ENCODE measurements at places on chromosomes 12 and 14.
A peak's percentile ranks its signal among the peaks of the same experiment; 100 is the strongest.

DNA sequence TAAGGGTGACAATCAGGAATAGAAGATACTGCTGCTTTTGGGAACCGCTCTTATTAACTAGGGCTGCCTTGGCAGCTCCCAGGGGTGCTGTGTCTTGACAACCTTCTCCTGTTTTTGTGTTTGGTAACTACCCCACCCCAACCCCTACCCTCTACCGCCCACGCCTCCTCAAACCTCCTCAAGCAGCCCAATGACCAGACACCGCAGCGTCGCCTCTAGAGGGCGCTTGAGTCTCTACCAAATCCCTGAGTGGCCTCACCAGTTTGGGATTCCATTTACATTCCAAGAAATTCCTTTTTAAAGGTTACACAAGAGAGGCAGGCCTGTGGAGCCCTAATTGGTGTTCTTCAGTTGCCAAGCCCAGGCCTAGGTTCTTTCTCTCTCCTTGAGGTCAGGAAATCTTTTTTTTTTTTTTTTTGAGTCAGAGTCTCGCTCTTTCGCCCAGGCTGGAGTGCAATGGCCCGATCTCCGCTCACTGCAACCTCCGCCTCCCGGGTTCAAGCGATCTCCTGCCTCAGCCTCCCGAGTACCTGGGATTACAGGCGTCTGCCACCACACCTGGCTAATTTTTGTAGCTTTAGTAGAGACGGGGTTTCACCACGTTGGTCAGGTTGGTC is 72.4 kb upstream of the USP44 start:
- peak; percentile 13 for DNase-seq

GRCh38 chr12:96501133-96501761 is 11.9 kb downstream of the CFAP54 start:
- DNase-seq = no peak

- peak; percentile 41 for DNase-seq
Observed at GRCh38 chr14:102235275-102235897, 69.6 kb downstream of the MOK start.

- no peak for DNase-seq
Observed at GRCh38 chr12:92156139-92156538, 10.5 kb upstream of the BTG1 start.

GRCh38 chr12:122423258-122424165 is 1.0 kb upstream of the CLIP1 start:
- no peak for DNase-seq

DNA sequence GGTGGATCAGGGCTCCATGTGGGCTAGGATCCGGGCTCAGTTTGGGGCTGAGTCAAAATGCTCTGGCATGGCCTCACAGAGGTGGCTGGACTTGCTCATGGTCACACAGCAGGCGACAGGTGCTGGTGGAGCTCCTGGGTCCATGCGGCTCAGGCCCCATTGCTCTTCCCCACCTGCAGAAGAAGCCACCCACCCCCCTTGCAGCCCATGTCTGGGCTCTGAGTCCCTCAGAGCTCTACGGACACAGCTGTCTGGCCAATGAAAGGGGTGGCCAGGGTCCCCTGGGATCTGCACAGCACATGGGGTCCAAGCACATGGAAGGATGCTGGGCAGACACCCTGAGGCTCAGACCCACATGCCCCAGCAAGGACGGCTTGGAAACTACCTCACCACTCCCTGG is 17.0 kb upstream of the C14orf180 start:
- DNase-seq = no peak

- DNase-seq = no peak
Observed at GRCh38 chr14:102568115-102568614, 24.3 kb upstream of the RCOR1 start.

DNA sequence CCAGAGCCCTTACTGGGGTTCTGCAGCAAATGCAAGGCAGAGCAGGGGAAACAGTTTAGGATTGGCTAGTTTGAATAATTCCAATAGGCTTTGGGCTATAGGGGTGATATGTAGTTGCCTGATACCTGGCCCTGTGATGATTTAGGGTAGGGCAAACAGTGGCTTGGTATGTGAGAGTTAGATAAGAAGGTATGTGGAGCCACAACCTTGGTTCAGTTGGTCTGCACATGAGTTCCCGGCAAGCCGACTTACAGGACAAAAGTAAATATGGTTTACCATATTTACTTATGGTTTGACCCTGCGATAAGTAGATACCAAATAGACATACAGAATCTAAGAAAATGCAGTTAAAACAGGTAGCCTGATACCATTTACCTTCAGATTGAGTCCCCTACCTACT is 8.3 kb upstream of the CAPRIN2 start:
- DNase-seq = no peak

DNA sequence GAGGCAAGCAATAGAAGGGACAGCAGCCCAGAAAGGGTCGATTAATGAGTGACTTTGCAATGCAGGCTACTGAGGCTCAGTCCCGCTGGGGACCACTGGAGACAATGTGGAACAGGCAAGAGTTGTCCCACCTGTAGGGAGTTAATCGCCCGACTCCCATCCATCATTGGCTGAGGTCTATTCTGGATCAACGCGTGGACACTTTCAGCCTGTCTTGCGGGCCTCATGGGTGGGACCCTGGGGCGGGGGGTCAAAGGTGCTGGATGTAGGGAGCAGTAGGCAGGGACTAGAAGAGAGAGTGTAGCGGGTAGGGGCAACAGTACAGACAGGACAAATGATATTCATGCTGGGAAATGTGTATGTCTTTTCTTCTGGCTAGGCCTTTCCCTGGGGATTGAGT is 6.1 kb downstream of the IFI27L2 start:
- no peak for DNase-seq

DNA sequence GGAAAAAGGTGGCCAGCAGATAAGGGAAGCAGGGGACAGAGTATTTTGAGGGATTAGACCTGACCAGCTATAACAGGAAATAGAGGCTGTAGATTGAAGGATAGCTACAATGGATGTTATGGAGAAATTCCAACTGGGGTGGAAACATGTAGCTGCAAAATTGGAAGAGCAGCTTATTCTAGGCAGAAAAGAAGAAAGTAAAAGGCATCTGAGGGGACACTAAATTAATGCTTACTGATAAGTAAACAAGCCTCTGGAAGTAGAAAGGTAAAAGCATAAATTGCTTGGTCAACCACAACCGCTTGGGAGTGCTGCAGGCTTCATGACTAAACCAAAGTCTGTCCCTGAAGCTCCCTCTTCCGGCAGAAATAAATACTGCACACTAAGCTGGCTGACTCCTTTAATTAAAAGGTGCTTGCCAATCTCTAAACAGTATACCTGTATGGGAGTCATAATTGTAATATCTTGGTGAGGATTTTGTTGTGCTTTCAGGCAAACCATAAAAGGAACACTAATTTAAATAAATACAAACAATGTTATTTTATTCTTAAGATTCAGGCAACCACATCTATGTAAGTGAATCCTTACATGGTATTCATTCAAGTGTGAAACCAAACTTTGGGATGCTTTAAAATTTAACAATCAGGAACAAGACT is 7.7 kb downstream of the UBC start:
- DNase-seq = peak; percentile 92

DNA sequence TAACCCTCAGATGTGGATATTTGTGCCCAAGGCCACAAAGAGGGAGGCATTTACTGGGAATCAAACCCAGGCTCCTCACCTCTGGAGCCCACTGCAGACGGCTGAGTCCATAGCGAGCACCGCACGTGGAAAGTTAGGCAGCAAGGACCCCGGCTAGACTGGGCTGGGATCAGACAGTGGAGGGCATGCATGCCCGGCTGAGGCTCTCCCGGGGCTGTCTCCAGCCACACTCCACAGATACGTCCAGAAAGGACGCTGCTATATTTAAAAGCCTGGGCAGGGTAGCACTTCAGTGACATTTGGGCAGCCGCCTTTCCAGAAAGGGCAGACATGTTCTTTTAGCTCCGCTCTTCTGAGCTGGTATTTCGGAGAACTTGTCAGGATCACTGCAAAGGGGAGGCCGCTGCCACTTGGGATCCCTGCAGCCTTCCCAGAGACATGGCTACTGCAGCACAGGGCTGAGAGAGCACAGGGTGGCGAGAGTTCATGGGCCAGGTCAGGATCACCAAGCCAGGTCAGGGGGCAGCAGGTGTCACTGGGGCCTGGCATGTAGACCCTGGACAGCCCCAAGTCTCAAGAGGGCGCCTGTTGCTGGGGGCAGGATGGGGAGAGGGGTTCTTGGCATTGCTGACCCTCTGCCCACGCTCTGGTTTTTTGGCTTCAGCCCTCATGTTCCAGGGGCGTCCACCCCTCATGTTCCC is 121.7 kb downstream of the PHETA1 start:
- no peak for DNase-seq

DNA sequence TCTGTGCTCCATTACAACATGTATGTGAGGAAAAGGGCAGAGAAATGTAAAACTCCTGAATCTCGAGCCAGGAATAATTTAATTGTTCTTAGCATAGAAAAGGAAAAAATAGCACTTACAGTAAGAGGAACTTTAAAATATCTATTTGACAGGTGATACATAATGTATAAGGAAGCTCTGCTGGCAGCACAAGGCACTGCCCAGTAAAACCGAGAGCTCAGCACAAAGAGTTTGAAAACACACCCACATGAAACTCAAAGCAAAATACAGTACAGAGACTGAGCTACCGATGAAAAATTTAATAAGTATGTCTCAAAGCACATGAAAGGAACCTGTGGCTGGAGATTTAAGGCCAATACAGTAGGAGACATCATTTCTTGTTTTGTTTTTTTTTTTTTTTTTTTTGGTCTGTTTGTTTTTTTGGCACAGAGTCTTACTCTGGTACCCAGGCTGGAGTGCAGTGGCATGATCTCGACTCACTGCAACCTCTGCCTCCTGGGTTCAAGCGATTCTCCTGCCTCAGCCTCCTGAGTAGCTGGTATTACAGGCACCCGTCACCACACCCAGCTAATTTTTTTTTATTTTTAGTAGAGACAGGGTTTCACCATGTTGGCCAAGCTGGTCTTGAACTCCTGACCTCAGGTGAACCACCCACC is 19.2 kb downstream of the CLIP1 start:
- no peak for DNase-seq

DNA sequence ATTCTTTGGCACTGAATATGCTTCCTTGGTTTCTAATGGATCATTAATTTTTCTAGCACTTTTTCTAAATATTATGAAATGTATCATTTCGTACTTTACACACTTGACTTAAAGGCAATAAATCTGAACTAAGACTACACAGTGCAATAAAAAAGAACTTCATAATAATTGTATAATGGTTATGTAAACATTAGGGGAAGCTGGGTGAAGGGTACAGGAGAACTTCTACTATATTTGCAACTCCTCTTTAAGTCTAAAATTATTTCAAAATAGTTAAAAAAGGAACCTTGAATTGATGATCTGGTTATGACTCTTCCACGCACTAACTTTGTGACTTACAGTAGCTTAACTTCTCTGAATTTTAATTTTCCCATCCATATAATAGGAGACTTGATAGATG is 5.1 kb upstream of the NOVA1 start:
- DNase-seq = no peak

DNA sequence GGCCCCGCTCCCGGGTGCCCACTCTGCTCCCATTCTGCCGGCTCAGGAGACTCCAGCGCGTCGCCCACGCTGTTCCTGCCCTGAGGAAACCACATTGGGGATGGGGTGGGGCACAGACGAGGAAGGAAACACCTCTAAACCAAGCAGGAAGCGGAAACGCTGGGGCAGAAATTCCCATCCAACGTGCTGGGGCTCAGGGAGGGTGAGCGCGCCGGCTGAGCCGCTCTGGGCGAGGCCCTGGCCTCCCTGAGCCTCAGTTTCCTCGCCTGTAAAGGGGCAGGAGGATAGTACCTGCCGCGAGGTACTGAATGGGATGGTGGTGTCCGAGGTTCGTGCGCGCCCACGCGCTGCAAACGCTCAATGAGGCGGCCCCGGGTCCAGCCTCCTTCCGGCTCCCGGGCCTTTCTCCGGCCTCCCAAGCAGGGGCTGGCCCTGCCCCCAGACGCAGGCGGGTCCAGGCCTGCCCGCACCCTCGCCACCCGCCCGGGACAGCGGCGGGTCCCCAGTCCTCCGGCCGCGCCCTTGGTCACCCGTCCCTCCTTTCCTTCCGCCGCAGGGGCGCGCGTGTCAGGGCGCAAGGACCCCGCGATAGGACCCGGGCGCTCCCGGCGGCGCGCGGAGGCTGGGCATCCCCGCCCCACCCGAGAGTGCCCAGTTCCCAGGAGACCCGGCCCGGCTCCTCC is 673 bp downstream of the BEGAIN start:
- DNase-seq = peak; percentile 29

- no peak for DNase-seq
Observed at GRCh38 chr12:46147144-46147543, 121.7 kb downstream of the SLC38A1 start.

DNA sequence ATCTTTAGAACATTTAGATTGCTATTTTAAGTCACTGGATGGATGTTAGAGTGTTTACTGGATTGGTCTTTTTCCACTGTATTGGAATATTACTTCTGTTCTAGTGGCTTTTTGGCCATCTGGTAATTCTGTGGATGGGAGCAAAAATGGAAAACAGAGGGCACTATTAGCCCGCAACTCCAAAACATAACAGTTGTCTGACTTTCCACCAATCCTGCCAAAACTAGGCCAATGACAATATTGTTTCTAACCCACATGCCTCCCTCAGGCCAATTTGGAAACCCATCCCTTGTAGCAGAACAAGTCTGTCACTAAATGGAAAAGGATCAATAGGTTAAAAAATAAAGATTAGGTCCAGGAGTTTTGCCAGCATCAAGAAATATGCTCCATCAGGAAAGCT is 97.8 kb downstream of the ETNK1 start:
- no peak for DNase-seq

DNA sequence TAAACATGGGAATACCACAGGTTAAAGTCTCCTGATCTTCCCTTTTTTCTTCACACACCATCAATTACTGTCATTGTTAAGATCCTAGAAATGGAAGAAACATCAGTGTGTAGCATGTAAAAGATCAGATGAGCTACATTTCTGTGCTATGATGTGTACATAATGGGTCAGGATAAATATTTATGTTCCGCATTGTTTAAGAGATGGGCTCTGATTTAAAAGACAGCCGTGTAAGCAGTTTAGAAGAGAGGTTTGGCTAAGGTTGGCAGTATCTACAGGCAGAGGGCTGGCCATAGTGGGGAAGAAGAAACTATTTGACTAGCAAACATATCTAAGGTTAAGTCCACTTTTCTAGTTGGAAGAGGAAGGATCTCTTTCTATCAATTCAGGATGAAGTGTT is 49.4 kb downstream of the LRRC9 start:
- no peak for DNase-seq

DNA sequence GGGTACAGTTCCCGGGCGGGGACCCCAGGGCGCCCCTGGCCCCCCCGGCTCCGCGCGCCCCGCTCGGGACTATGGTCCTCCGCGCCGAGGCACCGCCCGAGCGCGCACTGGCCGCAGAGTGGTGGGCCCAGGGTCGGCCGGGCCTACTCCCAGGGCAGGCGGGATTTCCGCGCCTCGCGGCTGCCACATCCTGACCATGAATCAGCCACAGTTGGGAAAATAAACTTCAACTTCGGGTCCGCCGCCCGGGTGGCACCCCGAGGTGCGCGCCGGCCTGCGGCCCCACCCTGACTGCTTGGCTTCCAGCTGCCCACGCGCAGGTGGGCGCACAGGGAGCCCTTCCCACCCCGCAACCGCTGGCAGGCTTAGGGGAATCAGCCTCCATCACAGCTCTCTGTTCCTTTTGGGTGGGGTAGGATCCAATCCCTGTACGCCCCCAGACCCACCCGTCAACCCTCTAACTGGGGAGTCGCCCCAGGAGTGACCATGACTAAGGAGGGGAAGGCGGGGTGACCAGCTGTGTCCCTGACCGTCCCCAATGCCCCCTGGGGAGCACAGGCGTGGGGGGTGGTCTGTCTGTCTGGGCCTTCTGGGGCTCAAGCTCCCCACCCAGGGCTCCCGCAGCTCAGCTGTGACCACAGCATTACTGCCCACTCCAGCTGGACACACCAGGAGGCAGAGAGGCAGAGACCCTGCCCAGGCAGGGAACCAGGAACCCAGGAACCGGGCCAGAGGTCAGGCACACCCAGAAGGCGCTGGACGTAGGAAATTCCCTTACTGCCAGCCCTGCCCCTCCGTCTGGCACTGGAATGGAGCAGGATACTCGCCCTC is 678 bp downstream of the INF2 start:
- no peak for DNase-seq

All from putamen (tissue), 1 donor.